Foreskin fibroblast (primary cell): ENCODE measurements at places on chromosomes 7 and 10.

- DNase-seq: peak; percentile 85
Measured at GRCh38 chr7:93044147-93044810, 73.5 kb downstream of the SAMD9 start.

DNA sequence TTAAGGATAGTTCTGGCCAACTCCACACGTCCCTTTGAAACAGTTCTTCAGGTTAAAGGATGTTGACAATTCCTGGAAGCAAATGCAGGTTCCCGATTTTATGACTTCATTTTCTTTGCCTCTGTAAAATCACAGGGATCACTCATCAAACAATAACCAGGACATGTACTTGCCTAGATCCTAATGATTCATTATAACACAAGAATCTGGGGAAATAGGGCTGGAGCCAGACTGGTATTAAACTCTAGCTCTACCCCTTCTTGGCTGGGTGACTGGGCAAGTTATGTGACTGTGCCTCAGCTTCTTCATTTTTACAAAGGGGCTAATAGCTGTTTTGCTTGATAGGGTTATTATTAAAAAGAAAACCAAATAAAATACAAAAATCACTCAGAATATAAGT lies 56.0 kb upstream of the KCND2 start:
- DNase-seq: no peak

GRCh38 chr7:38374507-38374906 lies 101.1 kb upstream of the TARP start:
- peak; percentile 57 for DNase-seq

DNA sequence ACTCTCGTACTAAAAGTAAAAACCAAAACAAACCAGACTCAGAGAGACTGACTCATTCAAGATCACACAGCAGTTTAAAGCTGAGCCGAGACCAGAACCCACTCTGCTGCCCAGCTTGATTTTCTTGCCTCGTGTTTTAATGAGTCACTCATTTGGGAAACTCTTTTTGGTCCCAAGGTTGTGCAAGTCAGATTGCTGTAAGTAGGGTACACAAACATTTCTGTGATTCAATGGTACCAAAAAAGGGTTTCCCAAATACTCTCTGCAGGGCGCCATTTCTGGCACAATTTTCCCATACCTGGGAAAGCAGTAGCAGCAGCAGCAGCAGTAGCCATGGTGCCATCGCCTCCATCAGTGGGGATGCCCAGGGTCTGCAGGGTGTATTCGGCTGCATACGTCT lies 69.9 kb downstream of the ASAH2B start:
- DNase-seq: peak; percentile 6

- DNase-seq: peak; percentile 93
Measured at GRCh38 chr7:94289071-94289470, 105.6 kb upstream of the COL1A2 start.
